Omental fat pad (tissue), 4 donors: ENCODE measurements at places on chromosomes 6 and 20. TPM values are rescaled to one million over a fixed set of nuclear protein-coding genes. Genes with fewer than 3 reads are reported as not detected.

MUCL3 gene
- not detected for total RNA-seq

ROMO1 gene
- total RNA-seq = 160 TPM

DNA sequence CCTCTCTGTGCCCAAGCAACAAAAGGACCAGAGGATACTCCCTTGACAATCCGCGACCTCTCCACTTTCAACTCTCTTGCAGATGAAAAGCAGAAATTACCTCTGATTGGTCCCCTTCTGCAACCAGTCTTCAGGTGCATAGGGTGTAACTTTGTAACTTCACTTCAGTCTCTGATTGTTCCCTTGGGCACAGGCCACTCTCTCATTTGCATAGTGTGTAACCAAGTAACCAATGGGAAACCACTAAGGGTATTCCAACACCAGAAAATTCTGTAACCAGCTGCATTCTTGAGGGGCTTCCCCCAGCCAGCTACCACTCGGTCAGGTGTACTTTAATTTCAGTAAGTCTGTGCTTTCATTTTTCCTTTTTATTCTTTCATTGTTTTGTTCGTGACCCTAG lies 4.4 kb upstream of the RAET1L start:
- no peak for DNase-seq

DCDC2 gene
- not detected for total RNA-seq

DEFB124 gene
- not detected for total RNA-seq

GRCh38 chr6:40444811-40445210 lies 142.4 kb downstream of the LRFN2 start:
- no peak for DNase-seq

COL21A1 gene
- total RNA-seq = 6.9 TPM

RCAN2 gene
- 2.5 TPM for total RNA-seq

- no peak for DNase-seq
Observed at GRCh38 chr6:145547594-145548335, 187.6 kb downstream of the EPM2A start.

- no peak for DNase-seq
Observed at GRCh38 chr20:14716351-14716801, 379.0 kb upstream of the FLRT3 start.

KCNK17 gene
- total RNA-seq = 0.24 TPM

KIF6 gene
- not detected for total RNA-seq

DNA sequence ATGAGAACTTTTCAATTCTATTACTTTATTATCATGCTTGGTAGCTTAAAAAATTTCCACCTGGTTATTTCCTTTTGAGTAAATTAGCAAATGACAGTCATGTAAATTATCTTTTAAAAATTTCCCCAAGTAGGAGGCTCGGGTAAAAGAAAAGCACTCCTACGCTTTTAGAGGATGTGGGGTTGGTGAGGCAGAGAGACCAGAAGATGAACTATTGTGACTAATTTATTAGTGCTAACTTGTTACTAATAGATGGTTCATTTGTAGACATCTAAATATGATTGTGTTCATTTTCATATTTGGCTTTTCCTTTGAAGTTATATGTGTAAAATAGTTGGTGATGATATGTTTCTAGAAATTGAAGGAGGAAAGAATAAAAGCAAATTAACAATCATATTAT lies 27.0 kb downstream of the ZNF292 start:
- DNase-seq = no peak

DNA sequence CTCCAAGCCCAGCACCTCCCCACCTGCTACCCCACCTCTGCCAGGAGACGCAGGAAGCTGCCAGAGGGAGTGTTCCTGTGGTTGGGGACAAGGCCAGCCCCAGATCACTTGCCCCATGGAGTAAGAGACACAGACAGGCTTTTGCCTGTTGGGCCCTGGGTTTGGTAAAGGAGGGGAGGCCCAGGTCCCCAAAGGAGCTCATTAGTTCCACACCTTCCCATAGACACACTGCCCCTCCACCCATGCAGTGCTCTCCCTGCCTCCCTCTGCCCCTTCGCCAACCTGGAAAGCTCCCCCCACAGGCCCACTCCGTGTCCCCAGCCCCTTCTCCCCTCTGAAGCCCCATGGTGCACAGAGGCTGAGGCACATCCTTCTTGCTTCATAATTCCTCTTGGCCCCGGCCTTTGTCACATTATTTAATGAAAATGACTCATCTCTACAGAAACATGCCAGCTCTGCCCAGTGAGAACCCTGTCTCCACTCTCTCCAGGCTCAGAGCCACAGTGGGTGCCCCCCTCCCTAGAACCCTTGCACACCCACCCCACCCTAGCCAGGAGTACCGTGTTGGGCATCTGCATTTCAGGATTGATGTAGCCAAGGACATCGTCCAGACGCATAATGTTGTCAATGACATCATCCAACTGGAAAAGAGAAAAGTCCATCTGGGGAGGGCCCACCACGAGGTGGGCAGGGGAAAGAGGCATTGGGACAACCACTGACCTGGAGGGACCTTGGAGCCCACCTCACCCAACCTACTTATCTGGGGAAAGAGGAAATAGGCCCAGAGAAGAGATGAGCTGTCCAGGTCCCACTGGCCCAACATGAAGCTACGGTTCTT lies 46.0 kb downstream of the TFEB start:
- no peak for DNase-seq

DNA sequence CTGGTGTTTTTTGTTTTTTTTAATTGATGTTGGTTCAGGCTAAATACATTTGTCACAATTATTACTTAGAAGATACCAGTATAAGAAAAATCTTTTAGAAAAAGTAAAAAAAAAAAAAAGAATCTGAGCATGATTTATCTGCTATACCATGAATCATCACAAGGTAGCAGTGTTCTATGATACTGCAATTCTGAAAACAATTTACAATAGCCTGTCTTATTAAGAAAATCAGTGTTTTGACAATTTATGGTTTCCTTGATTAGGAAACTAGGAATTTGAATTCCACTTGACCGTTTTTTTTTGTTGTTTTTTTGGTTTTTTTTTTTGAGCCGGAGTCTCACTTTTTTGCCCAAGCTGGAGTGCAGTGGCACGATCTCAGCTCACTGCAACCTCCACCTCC lies 9.3 kb upstream of the MAK start:
- DNase-seq = no peak

GRCh38 chr6:105624021-105624420 lies 221.1 kb upstream of the PREP start:
- DNase-seq = no peak

- no peak for DNase-seq
Observed at GRCh38 chr6:78460711-78461110, 406.6 kb upstream of the IRAK1BP1 start.

SLC35D3 gene
- not detected for total RNA-seq

- no peak for DNase-seq
Observed at GRCh38 chr6:113464536-113464935, 392.6 kb upstream of the MARCKS start.

GRCh38 chr6:81900616-81901015 lies 148.1 kb upstream of the TENT5A start:
- no peak for DNase-seq

GRCh38 chr6:25035512-25036435 lies 100.0 kb upstream of the RIPOR2 start:
- DNase-seq = no peak

CTAGE9 gene
- not detected for total RNA-seq

TPMT gene
- 6.6 TPM for total RNA-seq

OR2H2 gene
- not detected for total RNA-seq

- no peak for DNase-seq
Observed at GRCh38 chr6:116714761-116715160, 33.8 kb downstream of the KPNA5 start.

DNA sequence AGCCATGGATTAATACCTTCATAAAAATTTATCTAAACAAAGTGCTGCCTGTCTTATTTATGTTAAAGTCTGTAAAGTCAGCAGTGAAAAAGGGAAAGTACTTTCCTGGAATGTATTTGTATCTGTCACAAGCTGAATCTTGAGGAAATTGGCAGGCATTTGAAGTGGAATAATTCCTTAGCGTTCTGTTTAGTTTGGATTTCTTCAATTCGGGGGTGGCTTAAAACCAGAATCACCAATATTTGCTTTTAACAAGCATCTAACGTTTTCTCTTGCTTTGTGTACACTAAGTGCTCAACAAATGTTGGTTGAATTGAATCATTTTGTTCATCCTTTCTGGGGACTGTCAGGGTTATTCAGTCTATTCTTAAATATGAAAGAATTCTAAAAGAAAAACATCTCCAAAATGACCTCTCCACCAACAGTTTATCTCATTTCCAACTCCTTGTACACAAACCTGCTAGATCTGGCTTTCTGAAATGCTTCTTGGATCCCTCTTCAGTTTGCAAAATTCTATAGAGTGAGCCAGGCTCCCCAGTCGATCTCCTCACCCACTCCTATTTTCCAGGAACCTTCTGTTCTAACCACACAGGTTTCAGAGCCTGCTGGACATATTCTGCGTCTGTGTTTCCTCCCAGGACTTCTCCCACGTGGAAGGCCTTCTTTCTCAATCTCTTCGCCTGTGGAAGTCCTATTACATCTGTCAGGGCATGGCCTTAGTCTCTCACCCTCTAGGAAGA lies 2.0 kb upstream of the NPEPL1 start:
- DNase-seq = no peak

BPIFA1 gene
- not detected for total RNA-seq

DBNDD2 gene
- 45.7 TPM for total RNA-seq

GRCh38 chr20:469746-470490 lies 7.6 kb upstream of the TBC1D20 start:
- no peak for DNase-seq
